Mesangial cell (primary cell): ENCODE measurements at places on chromosomes 4 and X. TPM values are rescaled to one million over a fixed set of nuclear protein-coding genes. Genes with fewer than 3 reads are reported as not detected.

The SH3RF1 gene
- 20.0 and 22.3 TPM in 2 replicates for total RNA-seq

The BEND2 gene
- not detected in 2 replicates for total RNA-seq

The ADAMTS3 gene
- total RNA-seq = 6.7 and 17.1 TPM in 2 replicates

The SSX4 gene
- total RNA-seq = not detected in 2 replicates

The PNMA6F gene
- total RNA-seq = not detected in 2 replicates

The AFF2 gene
- 0.16 and 0.38 TPM in 2 replicates for total RNA-seq

The HEPH gene
- total RNA-seq = 1.8 and 6.1 TPM in 2 replicates

The CSN3 gene
- not detected in 2 replicates for total RNA-seq

The TMEM35A gene
- 0.16 and 0.38 TPM in 2 replicates for total RNA-seq

The NXF2 gene
- not detected in 2 replicates for total RNA-seq

The MAGEC1 gene
- not detected in 2 replicates for total RNA-seq
